ENCODE measurements at places on chromosomes 7 and 10. TPM values are rescaled to one million over a fixed set of nuclear protein-coding genes. Genes with fewer than 3 reads are reported as not detected.

The LRRC4 gene
- 1.00 TPM for total RNA-seq

The SPDYE8 gene
- not detected for total RNA-seq

The WIPF3 gene
- total RNA-seq: 9.9 TPM

The ITIH2 gene
- total RNA-seq: not detected

DNA sequence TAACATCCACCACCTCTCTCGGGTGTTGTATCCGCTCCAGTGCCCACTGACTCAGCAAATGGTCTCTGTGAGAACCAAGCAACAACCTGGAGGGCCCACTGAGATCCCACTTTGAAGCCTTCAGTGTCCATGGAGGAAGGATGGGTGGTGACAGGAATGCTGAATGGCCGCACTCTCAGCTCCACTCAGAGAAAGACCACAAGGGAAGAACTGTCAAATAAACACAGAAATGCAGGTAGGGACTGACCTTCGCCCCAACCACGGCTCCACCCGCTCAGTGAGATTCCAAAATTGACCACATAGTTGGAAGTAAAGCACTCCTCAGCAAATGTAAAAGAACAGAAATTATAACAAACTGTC, 65.8 kb downstream of the VIPR2 start:
- peaks cover 7% of the 10 kb centered on the region for H3K4me1 ChIP-seq
- H3K4me3 ChIP-seq: no peak overlapping the region
- no peak for DNase-seq
- no peaks in the 10 kb centered on the region for H3K36me3 ChIP-seq

GRCh38 chr7:150964593-150965111, 13.5 kb downstream of the KCNH2 start:
- no peaks in the 10 kb centered on the region for H3K36me3 ChIP-seq
- peaks cover 19% of the 10 kb centered on the region for H3K4me1 ChIP-seq
- H3K27me3 ChIP-seq: no peaks in the 10 kb centered on the region
- no peak for DNase-seq

DNA sequence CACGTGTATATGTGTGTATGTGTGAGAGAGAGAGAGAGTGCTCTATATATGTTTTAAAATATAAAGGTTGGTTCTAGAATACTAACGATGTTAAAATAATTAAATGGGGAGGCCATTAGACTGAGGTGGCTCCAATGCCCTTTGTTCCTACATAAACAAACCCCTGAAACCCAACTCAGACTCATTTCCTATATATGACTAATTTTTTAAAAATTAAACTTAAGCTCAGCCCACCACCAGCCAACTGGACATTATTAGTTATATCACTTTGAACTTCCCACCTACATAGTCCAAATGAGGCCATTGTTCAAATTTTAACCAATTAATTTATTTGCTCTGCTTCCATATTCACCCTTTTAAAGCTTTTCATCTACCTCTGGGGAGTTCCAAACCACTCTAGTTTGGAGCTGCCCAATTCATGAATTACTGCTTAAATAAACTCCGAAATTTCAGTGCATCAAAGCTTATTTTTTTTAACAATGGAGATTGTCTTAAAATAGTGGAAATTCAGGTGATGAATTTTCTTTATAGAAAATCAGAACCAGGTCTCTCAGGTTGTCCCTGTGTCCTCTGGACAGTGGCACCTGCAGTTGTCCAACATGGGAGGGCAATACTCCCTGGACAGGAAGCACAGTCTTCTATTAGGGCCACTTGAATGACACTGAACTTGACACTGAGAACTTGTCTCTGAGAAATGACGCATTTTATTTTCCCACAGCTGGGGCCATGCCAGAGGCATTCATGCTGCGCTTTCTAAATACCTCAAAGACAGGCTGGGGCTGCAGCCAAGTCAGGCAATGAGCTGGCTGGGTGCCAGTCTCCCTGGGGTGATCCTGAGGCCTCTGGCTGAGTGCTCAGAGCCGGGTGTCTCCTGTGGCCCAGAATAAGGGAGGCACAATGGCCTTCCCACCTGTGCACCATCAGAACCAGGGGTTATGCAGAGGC, 109.5 kb upstream of the TMEM72 start:
- no peaks in the 10 kb centered on the region for H3K36me3 ChIP-seq
- no peaks in the 10 kb centered on the region for H3K4me1 ChIP-seq
- no peaks in the 10 kb centered on the region for H3K27me3 ChIP-seq
- no peak overlapping the region for H3K27ac ChIP-seq
- DNase-seq: peak; percentile 14

Data from gastrocnemius medialis (tissue), 4 donors.